T-helper 2 cell treated with Interferon-gamma antibody and Interleukin-4, amounts not matched to agents 5 μg/mL and 100 μg/mL, for 36 hours (primary cell): ENCODE measurements at places on chromosomes 6 and 20.

GRCh38 chr6:44409207-44409794 is 21.8 kb downstream of the CDC5L start:
- no peak for DNase-seq

GRCh38 chr6:42885702-42886101 is 6.3 kb downstream of the RPL7L1 start:
- no peak for DNase-seq

DNA sequence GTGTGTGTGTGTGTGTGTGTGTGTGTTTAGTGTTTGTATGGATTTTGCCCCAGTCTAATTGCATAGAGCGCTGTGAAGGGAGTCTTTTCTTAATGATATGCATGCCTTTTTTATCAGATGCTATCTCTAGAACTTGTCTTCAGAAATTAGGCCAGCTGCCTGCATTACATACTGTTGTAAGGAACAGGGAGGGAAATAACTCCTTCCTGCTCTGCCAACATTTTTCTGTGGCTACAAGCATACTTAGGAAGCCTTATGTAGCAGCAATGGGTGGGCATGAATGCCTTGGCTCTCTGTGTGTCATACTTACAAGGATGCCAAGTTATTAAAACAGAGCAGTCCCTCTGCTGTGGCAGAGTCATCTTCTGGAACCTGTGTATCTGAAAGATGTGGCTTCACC is 8.0 kb upstream of the COL21A1 start:
- DNase-seq, result no peak

DNA sequence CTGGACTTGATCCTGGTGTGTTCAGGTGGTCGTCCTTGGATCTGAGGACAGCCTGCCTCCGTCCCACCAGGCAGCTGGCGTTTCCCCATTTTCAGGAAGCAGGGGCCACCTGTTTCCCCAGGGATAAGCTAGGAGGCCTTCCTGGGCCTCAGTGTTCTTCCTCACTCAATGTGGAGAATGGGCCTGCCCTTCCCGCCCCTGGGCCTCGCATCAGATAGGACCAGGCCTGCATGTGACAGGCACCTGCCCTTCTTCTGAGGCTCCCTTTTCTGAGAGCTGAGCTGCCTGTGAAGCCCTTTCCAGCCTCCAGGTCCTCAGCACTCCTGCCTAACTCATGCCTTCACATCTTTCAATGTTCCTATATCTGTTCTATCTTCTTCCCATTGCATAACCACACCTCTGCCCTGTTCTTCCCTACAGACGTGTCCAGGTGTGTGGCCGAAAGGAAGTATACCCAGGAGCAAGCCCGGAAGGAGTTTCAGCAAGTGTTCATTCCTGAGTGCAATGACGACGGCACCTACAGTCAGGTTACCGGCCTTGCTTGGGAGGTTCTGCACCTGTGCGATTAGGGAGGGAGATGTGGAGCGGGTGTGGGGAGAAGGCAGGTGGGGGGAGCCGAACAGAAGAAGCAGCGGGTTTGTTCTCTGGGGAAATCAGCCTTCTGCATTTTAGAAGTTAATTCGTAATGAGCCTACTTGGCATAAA is 85.1 kb downstream of the SMOC2 start:
- DNase-seq, result no peak

- no peak for DNase-seq
These were observed 16.8 kb downstream of the RPL7L1 start for GRCh38 chr6:42896178-42896719.

DNA sequence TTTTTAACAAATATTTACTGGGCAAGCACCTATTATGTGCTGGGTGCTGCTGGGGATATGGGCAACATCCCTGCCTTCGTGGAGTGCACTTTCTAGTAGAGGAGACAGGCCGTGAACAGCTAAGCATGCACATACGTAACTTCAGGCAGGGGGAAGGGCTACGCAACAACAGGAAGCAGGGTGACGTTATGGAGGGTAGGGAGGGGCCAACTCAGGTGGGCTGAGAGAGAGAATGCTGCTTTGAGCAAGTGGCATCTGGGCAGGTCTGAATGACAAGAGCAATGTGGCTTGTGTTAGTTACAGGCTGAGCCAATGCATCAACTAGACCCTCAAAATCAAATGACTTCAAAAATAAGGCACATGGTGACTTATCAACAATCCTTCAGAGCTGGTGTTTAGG is 112.1 kb downstream of the CDC5L start:
- no peak for DNase-seq

DNA sequence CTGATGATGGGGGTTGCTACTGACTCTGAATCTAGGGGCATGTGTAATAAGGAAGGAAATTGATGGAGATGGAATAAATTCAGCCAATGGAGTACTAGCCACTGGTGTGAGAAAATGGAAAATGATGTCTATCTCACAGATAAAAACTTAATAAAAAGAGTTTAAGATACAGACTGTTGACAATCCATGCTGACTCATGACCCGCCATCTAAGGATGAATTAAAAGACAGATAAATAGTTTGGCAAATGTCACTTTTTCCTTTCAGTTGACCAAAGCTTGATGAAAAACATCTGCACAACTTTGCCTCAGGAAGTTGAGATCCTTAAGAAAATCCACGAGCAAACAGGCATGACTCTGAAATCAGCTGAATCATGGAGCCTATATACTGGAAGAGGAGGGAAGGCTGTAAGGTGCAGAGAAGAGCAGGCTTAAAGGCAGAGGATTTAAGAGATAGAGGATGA is 82.6 kb upstream of the BMP5 start:
- DNase-seq, result no peak

GRCh38 chr6:31911826-31912585 is 10.1 kb upstream of the ZBTB12 start:
- no peak for DNase-seq

- DNase-seq, result no peak
These were observed 48.4 kb upstream of the IYD start for GRCh38 chr6:150320442-150320841.

GRCh38 chr6:150366118-150366778 is 2.6 kb upstream of the IYD start:
- no peak for DNase-seq

GRCh38 chr6:43977404-43978111 is 149.7 kb downstream of the MRPL14 start:
- no peak for DNase-seq

- DNase-seq, result no peak
These were observed 186.2 kb downstream of the GPX5 start for GRCh38 chr6:28711788-28712341.

DNA sequence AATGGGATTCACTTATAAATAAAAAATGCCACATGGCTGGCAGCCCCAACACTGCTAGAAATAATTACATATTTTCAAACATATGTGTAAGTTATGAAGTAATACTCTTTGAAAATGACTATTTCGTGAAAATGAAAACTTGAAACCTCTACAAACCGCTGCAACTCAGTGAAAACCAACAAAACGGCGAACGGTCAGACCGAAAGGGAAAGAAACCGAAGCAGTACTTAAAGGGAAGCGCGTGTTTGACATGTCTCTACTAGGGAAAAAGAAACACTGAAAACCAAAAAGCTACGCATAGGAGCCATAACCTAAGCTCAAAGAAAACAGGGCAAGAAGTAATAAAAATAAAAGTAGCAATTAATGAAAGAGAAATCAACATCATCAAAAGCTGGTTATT is 121.0 kb upstream of the GGTLC1 start:
- no peak for DNase-seq

DNA sequence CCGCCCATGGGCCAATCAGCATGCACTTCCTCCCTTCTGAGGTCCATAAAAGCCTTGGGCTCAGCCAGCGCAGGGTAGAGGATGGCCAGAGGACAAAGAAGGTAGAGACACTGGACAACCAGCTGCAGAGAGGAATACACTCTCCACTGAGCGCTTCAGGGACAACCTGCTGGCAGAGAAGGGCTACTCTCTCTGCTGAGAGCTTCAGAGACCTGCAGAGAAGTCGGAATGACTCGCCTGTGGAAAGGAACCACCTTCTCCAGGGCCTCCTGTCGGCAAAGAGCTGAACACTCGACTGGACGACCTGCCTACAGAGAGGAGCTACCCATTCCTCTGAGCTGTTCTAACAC is 31.4 kb upstream of the SLA2 start:
- DNase-seq, result no peak

DNA sequence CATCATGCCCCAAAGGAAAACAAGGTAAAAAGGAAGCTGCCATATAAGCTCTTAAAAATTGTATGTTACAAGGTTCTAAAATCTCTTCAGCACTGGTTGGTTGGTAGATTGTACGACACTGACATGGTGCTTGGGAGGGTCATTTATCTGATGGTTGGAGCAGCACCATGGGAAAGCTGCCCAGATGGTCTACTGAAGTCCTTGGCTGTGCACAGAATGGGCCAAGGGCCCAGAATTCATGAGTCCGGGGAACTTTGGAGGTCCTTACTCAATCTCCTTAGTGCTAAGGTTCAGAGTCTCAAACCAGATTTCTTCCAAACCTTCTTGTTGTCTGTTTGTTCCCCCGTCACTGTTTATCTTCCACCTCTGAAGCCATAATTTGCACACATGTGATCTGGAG is 314.4 kb downstream of the ESR1 start:
- no peak for DNase-seq

DNA sequence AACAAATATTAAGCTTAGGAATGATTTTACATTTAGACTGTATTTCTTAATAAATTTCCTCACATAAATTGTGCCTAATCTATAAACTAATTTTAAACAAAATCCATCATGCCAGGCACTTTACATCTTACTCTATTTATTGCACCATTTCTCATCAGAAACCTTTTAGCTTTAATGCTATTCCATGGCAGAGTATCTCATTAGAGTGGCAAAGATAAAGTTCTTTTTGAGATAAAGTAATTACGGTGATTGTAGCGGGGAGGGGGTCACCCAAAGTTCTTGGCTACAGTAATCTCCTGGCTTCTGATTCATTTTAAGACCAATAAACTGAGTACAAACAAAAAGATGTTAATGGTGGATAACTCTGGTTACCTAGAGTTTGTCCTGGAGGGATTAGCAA is 532.1 kb downstream of the PRKN start:
- no peak for DNase-seq

GRCh38 chr6:142387997-142388815 is 86.4 kb downstream of the ADGRG6 start:
- no peak for DNase-seq

- DNase-seq, result no peak
These were observed 36.8 kb upstream of the ME1 start for GRCh38 chr6:83467620-83468036.

GRCh38 chr6:78947529-78947928 is 80.2 kb downstream of the IRAK1BP1 start:
- no peak for DNase-seq

DNA sequence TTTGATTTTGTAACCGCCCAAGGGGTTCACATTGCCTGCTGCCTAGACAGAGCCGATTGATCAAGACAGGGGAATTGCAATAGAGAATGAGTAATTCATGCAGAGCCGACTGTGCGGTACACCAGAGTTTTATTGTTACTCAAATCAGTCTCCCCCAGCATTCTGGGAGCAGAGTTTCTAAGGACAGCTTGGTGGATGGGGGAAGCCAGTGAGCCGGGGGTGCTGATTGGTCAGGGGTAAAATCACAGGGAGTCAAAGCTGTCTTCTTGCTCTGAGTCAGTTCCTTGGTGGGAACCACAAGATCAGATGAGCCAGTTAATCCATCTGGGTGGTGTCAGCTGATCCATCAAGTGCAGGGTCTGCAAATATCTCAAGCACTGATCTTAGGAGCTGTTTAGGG is 60.0 kb upstream of the EZR start:
- DNase-seq, result peak; percentile 71

- no peak for DNase-seq
These were observed 12.5 kb downstream of the NOX3 start for GRCh38 chr6:155443168-155443567.

- peak; percentile 24 for DNase-seq
These were observed at the start of gene SYNGAP1 for GRCh38 chr6:33419580-33420490. Gene SYNGAP1, plus strand, starts transcription at chr6:33420065. Its CDS starts 200 bp downstream, at chr6:33420265.

- DNase-seq, result no peak
These were observed 77.2 kb upstream of the BHLHE23 start for GRCh38 chr20:63083831-63084562.

- DNase-seq, result no peak
These were observed 24.5 kb downstream of the TTBK1 start for GRCh38 chr6:43267619-43268354.

- no peak for DNase-seq
These were observed 367 bp downstream of the NRSN2 start for GRCh38 chr20:347317-347639.

- no peak for DNase-seq
These were observed 3.4 kb downstream of the THEMIS start for GRCh38 chr6:127897484-127897883.

- DNase-seq, result no peak
These were observed 155.3 kb downstream of the PRKN start for GRCh38 chr6:162572240-162572639.

- no peak for DNase-seq
These were observed 79.0 kb downstream of the PPP1R3G start for GRCh38 chr6:5164092-5164491.
